ENCODE measurements at places on chromosomes 12 and 14.

- no peak for DNase-seq
These were observed 783 bp upstream of the TUBA1B start for GRCh38 chr12:49131894-49132461.

DNA sequence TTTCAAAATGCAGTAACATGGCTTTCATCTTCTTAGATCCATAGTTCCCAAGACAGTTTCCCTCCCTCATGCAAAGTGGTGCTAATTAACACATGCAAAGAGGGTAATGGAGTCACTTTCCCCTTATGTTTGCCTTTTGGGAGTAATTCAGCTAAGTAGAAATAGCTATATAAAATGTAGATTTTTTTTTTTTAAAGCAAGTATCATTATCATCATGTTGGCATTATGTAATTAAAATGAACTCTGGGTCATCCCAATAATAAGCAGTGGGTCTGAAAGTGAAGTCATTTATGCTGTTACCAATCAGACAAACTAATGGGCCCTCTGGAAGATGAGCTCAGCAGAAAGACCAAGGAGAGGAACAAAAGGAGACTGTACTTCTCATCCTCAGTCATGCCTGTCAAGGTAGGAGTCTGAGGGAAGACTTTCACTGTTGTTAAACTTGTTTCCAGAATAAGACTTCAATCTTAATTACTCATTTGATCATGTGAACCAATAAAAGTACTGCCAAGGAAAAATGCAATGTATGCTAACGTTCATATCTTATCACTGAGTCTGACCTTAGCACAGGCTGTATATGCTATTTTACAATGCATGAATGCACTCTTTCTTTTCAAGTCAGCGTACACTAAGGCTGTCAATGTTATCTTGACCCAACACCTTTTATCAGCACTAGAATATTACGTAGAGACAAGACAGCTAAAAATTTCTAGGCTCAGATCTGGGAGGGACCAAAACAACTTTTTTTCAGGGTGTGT, 26.8 kb downstream of the AREL1 start:
- DNase-seq = no peak

GRCh38 chr14:96274543-96274942, 18.5 kb downstream of the BDKRB1 start:
- no peak for DNase-seq

DNA sequence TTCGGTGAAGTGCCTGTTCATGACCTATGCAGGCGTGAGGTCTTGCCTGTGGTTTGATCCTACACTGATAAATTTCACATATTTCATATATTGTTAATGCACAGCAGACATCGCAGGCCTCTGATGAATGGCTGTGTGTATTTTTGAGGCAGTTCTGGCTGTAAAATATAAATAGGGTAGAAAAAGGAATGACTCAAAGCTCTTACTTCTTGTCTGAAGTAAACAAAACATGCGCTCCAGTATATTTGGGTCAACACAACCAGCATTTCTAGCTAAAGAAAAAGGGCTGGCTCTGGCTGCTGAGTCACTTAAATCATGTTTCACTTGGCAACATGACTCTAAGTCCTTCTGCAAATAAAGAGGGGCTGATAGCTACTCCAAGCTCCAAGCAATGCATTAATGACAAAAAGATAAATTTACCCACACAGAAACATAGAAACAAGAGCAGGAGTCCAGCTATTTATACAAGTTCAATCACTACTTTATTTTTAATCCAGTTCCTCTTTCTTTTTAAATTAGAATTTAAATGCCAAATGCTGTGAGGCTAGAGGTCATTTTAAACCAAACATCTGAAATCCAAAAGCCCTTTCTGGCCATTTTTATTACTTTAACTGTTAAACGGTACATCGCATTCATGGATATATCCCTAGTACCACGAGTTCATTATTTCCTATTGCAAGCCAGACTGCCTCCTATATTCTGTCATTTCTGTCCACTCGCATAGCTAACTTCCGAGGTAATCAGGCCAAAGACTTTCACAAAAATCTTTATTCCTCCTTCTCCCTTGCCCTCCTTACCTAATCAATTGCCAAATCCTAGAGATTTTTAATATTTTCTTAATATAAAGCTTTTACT, 54.3 kb upstream of the TMCC3 start:
- DNase-seq = no peak

DNA sequence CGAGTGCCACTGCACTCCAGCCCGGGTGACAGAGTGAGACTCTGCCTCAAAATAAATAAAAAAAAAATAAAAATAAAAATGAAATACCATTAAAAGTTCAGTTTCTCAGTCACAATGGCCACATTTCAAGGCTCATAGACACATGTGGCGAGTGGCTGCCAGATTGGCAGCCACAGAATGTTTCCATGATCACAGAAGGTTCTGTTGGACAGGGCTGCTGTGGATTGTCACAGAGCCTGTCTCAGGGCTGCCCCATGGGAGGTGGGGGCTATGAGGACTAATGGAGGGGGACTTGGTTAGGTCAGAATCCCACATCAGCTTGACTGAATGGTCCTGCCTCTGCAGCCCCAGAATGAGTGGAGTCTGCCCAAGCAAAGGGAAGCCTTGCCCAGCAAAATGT, 3.8 kb upstream of the PLA2G1B start:
- no peak for DNase-seq

- no peak for DNase-seq
These were observed 11.3 kb downstream of the CLSTN3 start for GRCh38 chr12:7141351-7142005.

DNA sequence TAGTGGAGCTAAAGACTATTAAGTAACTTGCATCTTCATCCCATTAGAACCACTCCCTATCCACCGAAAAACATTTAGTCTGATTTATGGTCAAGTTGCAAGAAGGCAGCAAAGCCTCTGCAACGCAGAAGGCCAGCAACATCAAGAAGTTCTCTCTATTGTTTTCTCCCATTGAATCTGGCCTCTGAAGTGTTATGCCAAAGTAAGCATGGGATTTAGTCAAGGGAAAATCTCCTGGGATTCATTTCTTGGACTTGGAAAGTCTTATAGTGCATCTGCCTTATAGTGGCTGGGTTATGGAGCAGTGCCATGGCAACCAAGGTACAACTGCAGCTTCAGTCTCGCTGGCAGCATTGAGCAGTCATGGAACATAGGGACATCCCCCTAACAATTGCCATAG, 87.7 kb upstream of the KRR1 start:
- DNase-seq = no peak

- no peak for DNase-seq
These were observed 42.9 kb upstream of the CAPRIN2 start for GRCh38 chr12:30797689-30798088.

DNA sequence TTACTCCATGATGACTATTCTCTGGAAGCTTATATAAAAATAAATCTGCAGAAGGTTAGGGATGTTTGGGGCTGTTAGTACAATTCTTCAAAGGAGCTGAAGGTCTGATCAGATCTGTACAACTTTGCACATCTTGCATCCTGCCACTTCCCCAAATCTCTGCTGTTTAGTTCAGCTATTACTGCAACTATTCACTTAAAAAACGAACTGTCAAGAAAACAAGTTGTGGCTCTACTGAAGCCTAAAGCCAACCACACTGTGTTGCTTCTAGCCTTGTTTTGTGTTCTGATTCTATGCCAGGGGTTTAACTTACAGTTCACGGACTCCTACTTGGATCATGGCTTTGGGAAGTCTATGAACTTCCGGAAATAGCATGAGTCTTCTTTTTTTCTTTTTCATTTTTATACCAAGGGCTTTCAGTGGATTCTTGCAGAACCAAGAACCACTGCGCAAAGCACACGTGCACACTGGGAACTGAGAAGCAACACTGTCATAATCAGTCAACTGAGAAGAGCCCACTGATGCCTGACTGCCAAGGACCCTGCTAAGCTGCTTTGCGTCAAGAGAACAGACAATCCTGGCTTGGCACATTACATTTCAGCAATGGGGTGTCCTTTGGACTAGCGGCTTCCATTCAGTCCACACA, 66.3 kb upstream of the EEA1 start:
- no peak for DNase-seq

DNA sequence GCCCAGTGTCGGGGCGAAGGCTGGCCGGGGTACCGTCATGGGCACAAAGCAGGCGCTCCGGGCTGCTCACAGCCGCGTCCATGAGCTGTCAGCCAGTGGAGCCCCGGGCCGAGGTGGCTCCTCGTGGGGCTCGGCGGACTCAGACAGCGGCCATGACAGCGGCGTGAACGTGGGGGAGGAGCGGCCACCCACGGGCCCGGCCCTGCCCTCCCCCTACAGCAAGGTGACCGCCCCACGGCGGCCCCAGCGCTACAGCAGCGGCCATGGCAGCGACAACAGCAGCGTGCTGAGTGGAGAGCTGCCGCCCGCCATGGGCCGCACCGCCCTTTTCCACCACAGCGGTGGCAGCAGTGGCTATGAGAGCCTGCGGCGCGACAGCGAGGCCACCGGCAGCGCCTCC, 39.0 kb downstream of the KIF26A start:
- DNase-seq = no peak

DNA sequence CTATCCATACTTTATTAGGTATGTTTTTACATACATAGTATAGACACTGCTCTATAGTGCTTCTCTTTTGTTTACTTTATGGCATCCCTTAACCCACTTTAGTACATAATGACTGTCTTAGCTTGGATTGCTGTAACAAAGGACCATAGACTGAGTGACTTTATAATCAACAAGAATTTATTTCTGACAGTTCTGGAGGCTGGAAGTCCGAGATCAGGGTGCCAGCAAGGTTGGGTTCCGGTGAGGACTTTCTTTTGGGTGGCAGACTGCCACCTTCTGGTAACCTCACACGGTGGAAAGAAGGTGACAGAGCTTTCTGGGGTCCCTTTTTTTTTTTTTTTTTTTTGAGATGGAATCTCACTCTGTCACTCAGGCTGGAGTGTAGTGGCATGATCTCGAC, 48.6 kb upstream of the PPM1H start:
- no peak for DNase-seq

DNA sequence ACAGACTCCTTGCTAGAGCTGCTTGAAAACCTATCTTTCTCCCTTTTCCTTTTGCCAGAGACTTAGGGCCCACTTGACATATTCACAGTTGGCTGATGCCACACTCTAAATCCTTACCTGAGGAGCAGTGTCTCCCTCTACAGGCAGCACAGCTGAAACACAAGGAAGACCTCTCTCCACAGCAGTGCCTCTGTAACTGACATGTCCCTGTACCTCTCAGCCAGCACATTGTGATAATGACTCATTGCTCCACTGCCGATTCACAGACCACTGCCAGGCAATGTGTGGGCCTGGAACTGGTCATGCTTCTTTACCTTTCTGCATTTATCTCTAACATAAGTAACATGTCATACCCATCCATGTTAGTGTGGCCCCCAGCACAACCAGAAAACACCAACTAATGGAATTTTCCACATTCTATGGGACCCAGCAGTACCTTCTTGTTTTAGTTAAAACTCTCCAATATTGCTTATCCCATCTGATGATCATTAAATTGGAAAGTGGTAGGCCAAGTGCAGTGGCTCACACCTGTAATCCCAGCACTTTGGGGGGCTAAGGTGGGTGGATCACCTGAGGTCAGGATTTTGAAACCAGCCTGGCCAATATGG, 56.5 kb downstream of the GTF2A1 start:
- DNase-seq = no peak

DNA sequence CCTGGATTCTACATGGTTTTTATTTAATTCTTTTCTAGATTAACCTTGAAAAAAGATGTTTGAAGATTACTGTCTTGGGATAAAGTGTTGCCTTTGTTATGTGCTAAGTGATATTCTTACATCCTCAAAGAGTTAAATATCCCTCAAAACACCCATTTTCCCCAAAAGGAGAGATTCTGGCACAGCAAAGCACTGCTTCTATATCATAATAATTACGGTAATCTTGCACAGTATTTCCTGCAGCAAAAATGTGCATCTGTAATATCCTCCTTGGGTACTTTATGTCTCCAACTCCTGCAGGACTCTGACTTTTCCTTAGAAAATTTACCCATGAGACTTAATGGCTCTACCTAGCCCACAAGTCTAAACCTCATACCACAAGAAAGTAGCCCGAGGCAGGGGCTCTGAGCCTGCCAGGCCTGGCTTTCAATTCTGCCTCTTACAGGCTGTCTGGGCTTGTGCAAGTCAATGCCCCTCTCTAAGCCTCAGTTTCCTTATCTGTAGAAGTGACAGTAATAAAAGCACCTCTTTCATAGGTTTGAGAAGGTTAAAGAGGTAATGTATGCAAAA, 45.8 kb downstream of the SVOP start:
- no peak for DNase-seq

DNA sequence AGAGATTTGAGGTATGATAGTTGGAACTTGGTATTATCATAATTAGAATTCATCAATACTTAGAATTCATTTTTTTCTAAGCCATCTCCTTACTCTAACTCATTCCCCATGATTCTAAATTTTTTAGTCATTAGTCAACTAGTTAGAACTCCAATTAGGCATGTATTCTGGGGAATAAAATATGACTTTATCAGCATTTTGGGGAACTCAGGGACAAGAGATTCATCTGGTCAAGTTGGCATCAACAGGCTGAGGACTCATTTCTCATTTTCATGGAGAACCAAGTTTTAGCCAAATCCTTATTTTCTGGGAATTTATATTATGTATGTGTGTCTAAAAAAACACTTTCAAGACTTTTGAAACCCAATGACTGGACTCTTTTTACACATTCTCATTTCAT, 29.2 kb downstream of the DIP2B start:
- no peak for DNase-seq

GRCh38 chr14:32080001-32080510, 3.0 kb downstream of the ARHGAP5 start:
- DNase-seq = no peak

GRCh38 chr12:99130808-99131553, 485.9 kb downstream of the APAF1 start:
- DNase-seq = no peak

DNA sequence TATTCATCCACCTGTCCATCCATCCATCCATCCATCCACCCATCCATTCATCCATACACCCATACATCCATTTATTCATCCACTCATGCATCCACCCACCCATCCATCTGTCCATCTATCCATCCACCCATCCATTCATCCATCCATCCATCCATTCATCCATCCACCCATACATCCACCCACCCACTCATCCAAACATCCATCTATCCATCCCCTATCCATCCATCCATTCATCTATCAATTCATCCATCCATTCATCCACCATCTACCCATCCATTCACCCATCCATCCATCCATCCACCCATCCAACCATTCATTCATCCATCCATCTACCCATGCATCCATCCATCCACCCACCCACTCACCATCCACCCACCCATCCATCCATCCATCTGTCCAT, 142.6 kb upstream of the SFSWAP start:
- DNase-seq = no peak

GRCh38 chr12:80710727-80711449, 3.5 kb downstream of the MYF6 start:
- no peak for DNase-seq

DNA sequence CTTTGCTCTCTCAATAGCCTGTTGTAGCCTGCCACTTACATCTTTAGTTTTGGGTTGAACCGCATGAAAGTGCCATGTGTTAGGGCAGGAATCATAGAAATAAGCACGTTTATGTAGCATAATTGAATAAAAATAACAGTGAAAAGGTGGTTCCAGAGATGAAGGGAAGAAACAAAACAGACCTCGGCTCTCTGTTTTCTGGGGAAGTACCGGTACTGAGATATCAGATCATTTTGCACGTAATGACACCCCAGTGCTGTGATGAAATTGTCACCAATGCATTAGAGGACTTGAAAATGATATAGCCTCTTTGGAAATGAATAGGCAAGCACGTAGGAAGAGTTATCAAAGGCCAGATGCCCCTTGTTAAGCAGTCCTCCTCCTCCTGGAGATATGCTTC, 42.5 kb upstream of the DLK1 start:
- no peak for DNase-seq
